ENCODE measurements at places on chromosomes 4 and X.

GRCh38 chrX:47272013-47272408 lies 39.2 kb downstream of the USP11 start:
- DNase-seq: no peak

- peak; percentile 29 for DNase-seq
Observed at GRCh38 chr4:67713529-67714247, 12.7 kb upstream of the UBA6 start.

GRCh38 chrX:49876750-49877149 lies 2.5 kb upstream of the USP27X start:
- peak; percentile 35 for DNase-seq

DNA sequence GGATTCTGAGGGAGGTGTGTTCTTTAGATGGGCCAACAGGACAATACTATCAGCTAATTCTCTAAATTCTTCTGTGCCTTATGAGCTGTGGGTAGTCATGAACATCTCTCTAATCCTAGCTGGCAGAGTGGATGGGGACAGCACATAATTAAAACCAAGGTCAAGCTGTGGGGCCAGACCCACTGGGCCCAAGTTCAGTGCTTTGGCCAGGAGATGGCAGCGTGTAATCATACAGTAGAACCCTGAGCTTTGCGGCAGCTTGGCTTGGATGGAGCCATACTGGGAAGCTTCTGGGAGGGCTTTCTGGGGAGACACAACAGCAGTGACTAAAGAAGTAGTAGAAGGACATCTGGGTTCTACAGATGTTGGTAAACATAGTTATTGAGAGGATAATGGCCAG lies 140.3 kb upstream of the CXCL13 start:
- no peak for DNase-seq

Measured in AG08396 (cell line).